ENCODE measurements at places on chromosomes 1 and 21.

GRCh38 chr1:33418811-33419210 lies 12.1 kb downstream of the PHC2 start:
- no peak overlapping the region for H3K27ac ChIP-seq
- peaks cover 14% of the 10 kb centered on the region for H3K27me3 ChIP-seq

DNA sequence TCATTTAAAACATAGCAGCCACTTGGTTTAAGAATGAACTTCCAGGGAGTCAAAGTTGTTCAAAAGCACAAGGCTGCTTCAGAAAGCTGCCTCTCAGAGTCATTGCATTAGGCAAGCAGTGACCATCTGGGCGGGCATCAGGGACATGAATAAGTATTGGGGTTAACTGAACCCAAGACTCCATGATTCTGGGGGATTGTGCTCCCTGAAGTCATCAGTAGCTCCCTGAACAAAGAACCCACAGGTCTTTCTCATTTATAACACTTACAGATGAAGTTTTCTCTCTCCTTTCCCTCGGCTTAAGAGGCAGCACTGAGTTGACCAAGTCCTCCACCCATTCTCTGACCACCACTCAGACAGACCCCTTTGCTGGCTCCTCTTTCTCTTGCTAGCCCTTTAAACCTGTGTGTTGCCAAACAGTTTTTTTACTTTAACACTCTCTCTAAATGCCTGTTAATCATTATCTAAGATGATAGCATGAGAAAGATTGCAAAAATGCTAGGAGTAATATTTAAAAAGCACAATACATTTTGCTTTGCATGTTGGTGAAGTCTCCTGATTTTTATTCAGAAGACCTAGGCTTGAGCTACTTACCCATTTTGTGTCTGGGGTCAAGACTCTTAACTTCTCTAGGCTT lies 77.0 kb upstream of the ARHGAP29 start:
- no peak overlapping the region for H3K27ac ChIP-seq
- no peaks in the 10 kb centered on the region for H3K27me3 ChIP-seq
- no peak for DNase-seq
- H3K4me1 ChIP-seq, result no peaks in the 10 kb centered on the region
- H3K36me3 ChIP-seq, result no peaks in the 10 kb centered on the region

GRCh38 chr21:42735944-42736343 lies 82.5 kb downstream of the PDE9A start:
- no peak for DNase-seq
- no peak overlapping the region for H3K27ac ChIP-seq
- no peak overlapping the region for H3K4me3 ChIP-seq
- no peaks in the 10 kb centered on the region for H3K27me3 ChIP-seq
- peaks cover 12% of the 10 kb centered on the region for H3K4me1 ChIP-seq

GRCh38 chr1:183996040-183996384 lies 41.5 kb downstream of the COLGALT2 start:
- H3K36me3 ChIP-seq, result no peaks in the 10 kb centered on the region
- no peak for DNase-seq
- no peaks in the 10 kb centered on the region for H3K4me1 ChIP-seq
- H3K27me3 ChIP-seq, result peaks cover 16% of the 10 kb centered on the region

- H3K27ac ChIP-seq, result no peak overlapping the region
- H3K36me3 ChIP-seq, result no peaks in the 10 kb centered on the region
- H3K4me3 ChIP-seq, result no peak overlapping the region
- no peak for DNase-seq
These were observed 117.2 kb upstream of the KCNJ15 start for GRCh38 chr21:38139380-38140168.

DNA sequence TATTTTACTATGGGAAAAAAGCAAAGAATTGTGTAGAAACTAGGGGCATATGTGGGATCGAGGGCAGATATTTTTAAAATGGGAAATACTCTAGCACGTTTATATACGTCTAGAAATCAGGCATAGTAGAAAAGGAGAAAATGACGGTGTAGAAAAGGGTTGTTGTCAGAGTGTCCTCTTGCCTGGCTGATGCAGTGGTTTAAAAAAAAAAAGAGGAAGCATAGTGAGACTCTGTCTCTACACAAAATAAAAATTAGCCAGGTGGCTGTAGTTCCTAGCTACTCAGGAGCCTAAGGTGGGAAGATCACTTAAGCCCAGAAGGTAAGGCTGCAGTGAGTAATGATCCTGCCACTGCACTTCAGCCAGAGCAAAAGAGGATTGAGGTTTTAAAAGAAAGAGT lies 64.7 kb upstream of the LRRC7 start:
- no peaks in the 10 kb centered on the region for H3K36me3 ChIP-seq
- H3K27me3 ChIP-seq, result no peaks in the 10 kb centered on the region
- no peaks in the 10 kb centered on the region for H3K4me1 ChIP-seq
- H3K4me3 ChIP-seq, result no peak overlapping the region
- DNase-seq, result no peak

DNA sequence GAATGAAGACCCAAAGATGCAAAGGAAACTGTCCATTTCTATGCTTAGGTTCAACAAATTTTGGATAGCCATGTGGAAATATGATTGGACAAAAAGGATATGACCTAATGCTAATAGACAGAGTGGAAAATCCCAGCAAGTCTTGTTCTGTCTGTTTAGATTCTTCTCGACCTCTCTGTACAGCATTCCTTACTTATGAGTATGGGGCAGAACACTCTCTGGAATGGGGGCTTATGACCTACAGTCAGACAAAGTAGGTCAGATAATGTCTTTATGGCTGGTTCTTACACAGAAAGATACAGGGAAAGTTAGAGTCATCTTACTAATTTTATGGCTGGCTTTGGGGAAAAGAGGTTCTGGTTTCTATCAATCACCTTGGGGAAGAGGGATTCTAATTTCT lies 2.8 kb downstream of the GCSAML start:
- DNase-seq, result no peak
- no peak overlapping the region for H3K4me3 ChIP-seq
- H3K36me3 ChIP-seq, result no peaks in the 10 kb centered on the region
- H3K4me1 ChIP-seq, result no peaks in the 10 kb centered on the region
- H3K27ac ChIP-seq, result no peak overlapping the region

DNA sequence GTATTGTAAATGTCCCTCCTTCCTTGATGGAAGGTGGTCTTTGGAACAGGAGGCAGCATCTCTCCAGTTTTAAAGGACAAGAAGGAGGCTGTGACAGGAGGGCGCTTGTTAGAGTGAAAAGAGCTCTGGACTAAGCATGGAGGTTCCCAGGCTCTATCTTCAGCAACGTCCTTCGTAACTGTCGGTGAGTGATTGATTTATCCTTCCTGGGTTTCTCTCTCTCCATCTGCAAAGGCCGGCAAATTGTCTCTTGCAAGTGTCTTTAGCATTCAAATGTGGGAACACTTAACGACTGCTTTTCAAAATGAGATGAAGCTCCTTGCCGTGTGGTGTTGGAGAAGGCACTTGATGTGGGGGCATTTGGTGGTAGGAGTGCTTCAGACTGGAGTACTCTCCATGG lies 15.2 kb downstream of the S100A11 start:
- no peak overlapping the region for H3K27ac ChIP-seq
- H3K27me3 ChIP-seq, result no peaks in the 10 kb centered on the region
- H3K4me3 ChIP-seq, result no peak overlapping the region
- DNase-seq, result no peak
